Suprapubic skin (tissue), 4 donors: ENCODE measurements at places on chromosomes 16 and 17.

- peak; percentile 90 for DNase-seq
Observed at GRCh38 chr16:57462209-57462977, at the start of gene POLR2C. TSS of gene POLR2C (plus strand) at chr16:57462679. CDS start at chr16:57462725, 46 bp downstream.

- DNase-seq, result no peak
Observed at GRCh38 chr16:11232852-11233726, 22.9 kb downstream of the SOCS1 start.

DNA sequence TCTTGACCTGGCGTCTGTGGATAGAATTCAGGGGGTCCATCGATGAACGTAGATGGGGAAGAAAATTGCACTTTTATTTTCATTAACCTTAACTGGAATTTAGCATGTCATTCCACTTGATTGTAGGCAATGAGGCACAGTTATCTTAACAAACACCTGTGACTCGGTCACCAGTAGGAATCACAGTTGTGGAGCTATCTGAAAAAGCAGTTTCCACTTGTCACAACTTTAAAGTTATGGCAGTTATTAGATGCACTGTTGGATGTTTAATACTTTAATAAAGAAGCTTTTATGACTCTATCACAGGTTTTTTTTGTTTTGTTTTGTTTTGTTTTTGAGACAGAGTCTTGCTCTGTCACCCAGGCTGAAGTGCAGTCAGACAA lies 83.7 kb upstream of the LGALS9 start:
- no peak for DNase-seq

DNA sequence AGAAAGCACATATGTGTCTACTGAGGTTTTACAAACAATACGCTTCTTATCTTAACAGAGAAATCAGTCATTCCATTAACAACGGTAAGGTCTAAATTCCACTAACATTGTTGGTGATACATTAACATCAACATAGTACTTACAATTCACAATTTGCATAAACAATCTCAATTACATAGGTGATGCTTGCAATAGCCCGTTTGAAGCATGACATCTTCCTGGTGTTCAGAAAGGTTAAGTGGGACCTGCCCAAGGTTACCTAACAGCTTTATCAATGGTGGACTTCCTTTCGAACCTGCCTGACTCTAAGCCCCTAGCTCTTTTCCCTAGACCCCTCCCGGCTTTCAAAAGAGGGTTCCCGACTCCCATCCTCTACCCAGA lies 699 bp downstream of the FAM222B start:
- DNase-seq, result no peak

DNA sequence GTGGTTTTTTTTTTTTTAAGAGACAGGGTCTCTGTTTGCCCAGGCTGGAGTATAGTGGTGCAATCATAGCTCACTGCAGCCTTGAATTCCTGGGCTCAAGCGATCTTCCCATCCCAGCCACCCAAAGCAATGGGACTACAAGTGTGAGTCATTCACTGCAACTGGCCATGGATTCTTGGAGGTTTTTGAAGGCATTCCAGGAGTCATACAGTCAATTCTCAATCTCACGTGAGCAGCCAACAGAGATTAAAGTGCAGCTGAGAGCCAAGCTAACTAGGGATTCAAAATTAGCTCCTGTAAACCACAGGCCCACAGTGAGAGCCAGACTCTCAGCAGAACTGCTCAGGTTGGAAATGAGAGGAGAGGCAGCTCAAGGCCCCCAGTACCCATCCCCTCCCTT lies 30.2 kb downstream of the XPO6 start:
- no peak for DNase-seq

GRCh38 chr16:3536851-3537250 lies 36.0 kb downstream of the CLUAP1 start:
- DNase-seq, result no peak
